ENCODE measurements at places on chromosomes 7 and 10. TPM values are rescaled to one million over a fixed set of nuclear protein-coding genes. Genes with fewer than 3 reads are reported as not detected.

DNA sequence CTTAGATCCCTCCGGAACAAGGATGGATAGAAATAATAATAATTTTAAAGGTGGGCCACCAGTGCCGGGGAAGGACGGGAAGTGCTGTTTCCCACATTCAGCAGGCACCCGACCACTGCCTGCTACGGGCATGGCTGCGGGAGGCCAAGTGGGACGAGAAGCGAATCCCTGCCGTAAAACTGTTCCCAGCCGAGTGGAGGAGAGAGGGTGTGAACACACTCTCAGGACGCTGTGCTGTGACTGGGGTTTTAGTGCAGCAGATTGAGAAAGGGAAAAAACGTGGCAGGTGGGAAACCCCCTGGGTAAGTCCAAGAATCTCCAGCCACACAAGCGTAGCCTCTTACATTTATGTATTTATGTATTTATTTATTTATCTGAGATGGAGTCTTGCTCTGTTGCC is 158.8 kb downstream of the DNAJB6 start:
- no peak overlapping the region for H3K4me3 ChIP-seq
- no peak for DNase-seq
- no peaks in the 10 kb centered on the region for H3K4me1 ChIP-seq
- H3K27me3 ChIP-seq, result no peaks in the 10 kb centered on the region

DNA sequence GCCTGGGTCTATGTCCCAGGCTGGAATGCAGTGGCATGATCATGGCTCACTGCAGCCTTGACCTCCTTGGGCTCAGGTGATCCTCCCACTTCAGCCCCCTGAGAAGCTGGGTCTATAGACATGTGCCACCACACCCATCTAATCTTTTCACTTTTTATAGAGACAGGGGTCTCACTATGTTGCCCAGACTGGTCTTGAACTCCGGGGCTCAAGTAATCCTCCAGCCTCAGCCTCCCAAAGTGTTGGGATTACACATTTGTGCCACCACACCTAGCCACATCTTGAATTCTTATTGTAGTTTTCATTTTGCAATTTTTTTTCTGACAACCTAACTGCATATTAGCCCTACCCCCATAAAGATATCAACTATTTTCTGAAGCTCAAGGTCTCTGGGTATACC is 18.4 kb upstream of the COL1A2 start:
- DNase-seq, result no peak
- no peaks in the 10 kb centered on the region for H3K36me3 ChIP-seq
- no peaks in the 10 kb centered on the region for H3K27me3 ChIP-seq
- H3K4me1 ChIP-seq, result no peaks in the 10 kb centered on the region
- no peak overlapping the region for H3K4me3 ChIP-seq
- no peak overlapping the region for H3K27ac ChIP-seq

- H3K36me3 ChIP-seq, result no peaks in the 10 kb centered on the region
- no peak overlapping the region for H3K4me3 ChIP-seq
- no peak for DNase-seq
- no peaks in the 10 kb centered on the region for H3K4me1 ChIP-seq
- no peak overlapping the region for H3K27ac ChIP-seq
Observed at GRCh38 chr7:156374335-156374734, 266.2 kb upstream of the RNF32 start.

DNA sequence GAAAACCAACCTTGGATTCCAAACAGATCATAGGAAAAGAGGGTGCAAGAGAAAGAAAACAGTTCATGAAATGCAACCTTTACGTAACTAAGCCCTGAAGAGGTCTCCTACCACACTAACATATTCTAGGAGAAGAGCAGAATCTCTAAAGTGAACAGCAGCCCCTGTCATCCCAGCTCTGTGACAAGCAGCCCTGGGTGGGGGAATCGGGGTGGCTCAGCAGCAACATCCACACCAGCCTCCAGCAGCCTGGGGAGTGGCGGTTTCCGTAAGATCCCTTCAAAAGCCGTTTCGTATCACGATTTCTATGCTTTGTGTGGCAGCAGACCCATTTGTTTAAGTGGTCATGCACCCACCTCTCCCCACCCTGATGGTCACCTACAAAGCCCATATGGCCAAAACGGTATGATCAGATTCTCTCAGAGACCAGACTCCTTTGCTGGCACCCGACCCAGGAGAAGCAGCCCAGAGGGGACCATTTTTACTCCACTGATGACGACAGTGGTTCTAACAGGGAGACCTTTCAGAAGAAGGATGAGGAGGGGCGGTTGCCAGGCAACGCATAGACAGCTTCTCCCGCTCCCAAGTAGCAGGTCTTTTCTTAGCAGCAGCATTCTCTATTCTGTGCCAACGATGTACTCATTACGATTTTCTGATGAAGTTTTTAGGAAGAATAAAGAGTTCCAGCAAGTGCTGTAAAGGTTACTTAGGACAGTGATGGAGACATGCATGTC is 300.6 kb downstream of the DNAJB6 start:
- no peaks in the 10 kb centered on the region for H3K27me3 ChIP-seq
- no peaks in the 10 kb centered on the region for H3K36me3 ChIP-seq
- no peak overlapping the region for H3K4me3 ChIP-seq
- H3K27ac ChIP-seq, result no peak overlapping the region
- no peak for DNase-seq

DNA sequence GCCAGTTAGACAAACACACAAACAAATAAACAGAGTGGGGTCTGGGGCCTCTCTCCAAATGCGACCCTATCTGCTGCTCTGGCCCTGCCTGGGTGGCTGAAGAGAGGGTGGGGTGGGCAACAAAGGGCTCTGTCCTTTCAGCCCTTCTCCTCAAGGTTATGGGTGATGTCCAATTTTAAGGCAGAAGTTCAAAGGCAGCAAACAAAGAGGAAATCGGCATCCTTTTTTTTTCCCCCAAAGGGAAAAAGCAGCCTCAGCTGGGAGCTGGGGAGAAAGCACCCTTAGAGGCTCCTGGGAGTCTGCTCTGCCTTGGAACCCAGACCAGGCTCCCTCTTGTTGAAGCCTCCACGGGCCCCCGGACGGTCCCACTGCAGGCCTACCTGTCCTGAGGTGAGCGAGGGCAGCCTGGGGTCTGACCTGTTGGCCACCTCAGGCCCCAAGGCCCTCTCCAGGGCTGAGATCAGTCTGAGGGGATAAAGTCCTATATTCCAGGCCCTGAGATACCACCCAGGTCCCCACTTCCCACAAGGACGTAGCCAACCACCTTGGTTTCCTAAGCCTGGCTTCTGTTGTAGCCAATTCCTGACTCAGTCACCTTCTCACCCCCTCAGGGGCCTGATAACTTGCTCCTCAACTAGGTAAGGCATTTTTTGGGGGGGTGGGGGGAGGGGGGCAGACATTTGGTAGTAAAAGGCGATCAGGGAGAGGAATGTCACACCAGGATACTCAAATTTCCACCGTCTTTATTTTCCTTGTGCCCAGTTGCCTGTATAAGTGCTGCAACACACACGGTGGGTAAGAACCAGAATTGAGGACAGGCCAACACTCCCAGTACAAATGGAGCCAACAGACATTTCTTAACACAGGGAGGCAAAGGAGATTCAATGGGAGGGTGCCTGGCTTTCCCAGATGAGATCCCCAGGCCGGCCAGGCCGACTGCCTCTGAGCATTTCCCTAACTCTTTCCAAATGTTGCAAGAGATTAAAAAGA is 4.3 kb downstream of the HOXA11 start:
- peak overlapping the region; percentile 31 for H3K4me3 ChIP-seq
- H3K36me3 ChIP-seq, result no peaks in the 10 kb centered on the region
- no peaks in the 10 kb centered on the region for H3K27me3 ChIP-seq
- peak overlapping the region; percentile 94 for H3K27ac ChIP-seq
- DNase-seq, result peak; percentile 73

Gene AMPH
- 1.2 TPM for total RNA-seq

Gene NKX2-3
- not detected for total RNA-seq

DNA sequence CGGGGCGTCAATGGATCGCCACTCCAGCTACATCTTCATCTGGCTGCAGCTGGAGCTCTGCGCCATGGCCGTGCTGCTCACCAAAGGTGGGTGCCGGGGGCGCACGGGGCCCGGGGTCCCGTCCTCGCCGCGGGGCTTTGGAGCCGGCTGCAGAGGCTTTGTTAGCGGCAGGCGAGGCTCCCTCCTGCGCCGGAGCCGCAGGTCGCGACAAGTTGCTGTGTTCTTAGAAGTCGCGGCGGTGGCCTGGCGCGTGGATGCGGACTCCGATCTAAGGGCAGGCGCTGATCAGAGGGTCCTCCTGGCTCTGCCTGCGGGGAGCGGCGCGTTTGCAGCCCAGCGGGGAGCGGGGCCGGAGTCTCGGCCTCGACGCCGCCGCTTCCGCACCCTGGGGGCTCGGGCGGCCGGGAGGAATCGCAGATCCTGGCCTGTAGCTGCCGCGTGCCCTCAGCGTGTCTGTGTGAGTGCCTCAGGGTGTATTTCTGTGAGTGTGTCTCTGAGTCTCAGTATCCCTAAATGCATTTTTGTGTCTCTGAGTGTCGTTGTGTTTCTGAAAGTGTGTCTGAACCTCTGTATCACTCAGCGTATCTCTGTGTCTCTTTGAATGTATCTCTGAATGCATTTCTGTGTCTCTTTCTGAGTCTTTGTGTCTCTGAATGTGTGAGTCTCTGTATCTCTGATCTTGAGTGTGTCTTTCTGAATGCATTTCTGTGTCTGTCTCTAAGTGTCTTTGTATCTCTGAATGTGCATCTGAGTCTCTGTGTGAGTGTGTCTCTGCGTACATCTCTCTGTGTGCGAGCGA is 766 bp downstream of the BAMBI start:
- DNase-seq, result peak; percentile 71
- H3K36me3 ChIP-seq, result no peaks in the 10 kb centered on the region
- no peaks in the 10 kb centered on the region for H3K27me3 ChIP-seq
- H3K4me1 ChIP-seq, result no peaks in the 10 kb centered on the region
- H3K27ac ChIP-seq, result peak overlapping the region; percentile 52

Gene TUBAL3
- 0.44 TPM for total RNA-seq

GRCh38 chr10:80275756-80276155 is 13.7 kb downstream of the MAT1A start:
- H3K36me3 ChIP-seq, result no peaks in the 10 kb centered on the region
- no peak overlapping the region for H3K4me3 ChIP-seq
- DNase-seq, result no peak
- no peak overlapping the region for H3K27ac ChIP-seq

Gene C10orf67
- total RNA-seq, result 1.6 TPM

- no peak overlapping the region for H3K27ac ChIP-seq
- H3K4me1 ChIP-seq, result no peaks in the 10 kb centered on the region
- peaks cover 46% of the 10 kb centered on the region for H3K27me3 ChIP-seq
- H3K36me3 ChIP-seq, result no peaks in the 10 kb centered on the region
- H3K4me3 ChIP-seq, result no peak overlapping the region
- DNase-seq, result peak; percentile 3
Observed at GRCh38 chr10:26214004-26214403, 2.6 kb upstream of the GAD2 start.

Gene NME8
- total RNA-seq, result 0.44 TPM

DNA sequence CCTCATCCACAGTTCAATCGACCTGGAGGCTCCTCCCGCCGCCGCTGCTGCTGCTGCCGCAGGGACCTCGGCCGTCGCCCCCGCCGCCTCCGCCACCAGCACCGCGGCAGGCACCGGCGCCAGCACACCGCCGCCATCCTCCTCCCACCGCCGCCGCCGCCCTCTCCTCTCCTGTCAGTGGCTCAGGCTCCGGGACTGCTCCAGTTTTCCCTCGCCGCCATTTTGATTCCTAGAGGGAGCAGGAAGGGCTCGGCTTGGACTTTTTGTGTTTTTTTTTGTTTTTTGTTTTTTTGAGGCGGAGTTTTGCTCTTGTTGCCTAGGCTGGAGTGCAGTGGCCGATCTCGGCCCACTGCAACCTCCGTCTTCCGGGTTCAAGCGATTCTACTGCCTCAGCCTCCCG is 3.0 kb upstream of the MCM10 start:
- H3K4me3 ChIP-seq, result peak overlapping the region; percentile 32
- no peaks in the 10 kb centered on the region for H3K4me1 ChIP-seq
- no peaks in the 10 kb centered on the region for H3K36me3 ChIP-seq
- no peak overlapping the region for H3K27ac ChIP-seq
- DNase-seq, result peak; percentile 16
- no peaks in the 10 kb centered on the region for H3K27me3 ChIP-seq

- H3K36me3 ChIP-seq, result no peaks in the 10 kb centered on the region
- H3K4me3 ChIP-seq, result no peak overlapping the region
- H3K27me3 ChIP-seq, result no peaks in the 10 kb centered on the region
- H3K27ac ChIP-seq, result no peak overlapping the region
Observed at GRCh38 chr7:24403557-24403956, 119.6 kb downstream of the NPY start.

Gene PRKG1
- total RNA-seq, result 14.8 TPM

Gene SLC13A1
- 10.1 TPM for total RNA-seq
